ENCODE measurements at places on chromosomes 6 and 20.

DNA sequence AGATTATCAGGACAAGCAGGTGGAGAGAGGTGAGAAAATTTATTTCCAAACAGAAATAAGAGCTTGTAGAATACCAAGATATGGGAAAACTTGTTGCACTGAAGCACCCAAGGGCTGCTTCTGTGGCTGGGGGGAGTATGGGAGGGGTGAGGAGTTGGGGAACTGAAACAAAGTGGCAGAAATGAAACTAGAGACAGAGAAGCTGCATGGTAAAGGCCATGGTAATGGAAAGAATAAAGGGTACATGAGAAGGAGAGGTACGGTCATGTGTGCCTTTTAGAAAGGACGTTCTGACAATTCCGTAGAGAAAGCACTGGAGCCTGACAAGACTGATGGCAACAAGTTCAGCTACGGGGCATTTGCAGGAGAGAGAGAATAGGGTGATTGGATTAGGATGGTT lies 51.6 kb upstream of the RIN2 start:
- DNase-seq, result no peak

DNA sequence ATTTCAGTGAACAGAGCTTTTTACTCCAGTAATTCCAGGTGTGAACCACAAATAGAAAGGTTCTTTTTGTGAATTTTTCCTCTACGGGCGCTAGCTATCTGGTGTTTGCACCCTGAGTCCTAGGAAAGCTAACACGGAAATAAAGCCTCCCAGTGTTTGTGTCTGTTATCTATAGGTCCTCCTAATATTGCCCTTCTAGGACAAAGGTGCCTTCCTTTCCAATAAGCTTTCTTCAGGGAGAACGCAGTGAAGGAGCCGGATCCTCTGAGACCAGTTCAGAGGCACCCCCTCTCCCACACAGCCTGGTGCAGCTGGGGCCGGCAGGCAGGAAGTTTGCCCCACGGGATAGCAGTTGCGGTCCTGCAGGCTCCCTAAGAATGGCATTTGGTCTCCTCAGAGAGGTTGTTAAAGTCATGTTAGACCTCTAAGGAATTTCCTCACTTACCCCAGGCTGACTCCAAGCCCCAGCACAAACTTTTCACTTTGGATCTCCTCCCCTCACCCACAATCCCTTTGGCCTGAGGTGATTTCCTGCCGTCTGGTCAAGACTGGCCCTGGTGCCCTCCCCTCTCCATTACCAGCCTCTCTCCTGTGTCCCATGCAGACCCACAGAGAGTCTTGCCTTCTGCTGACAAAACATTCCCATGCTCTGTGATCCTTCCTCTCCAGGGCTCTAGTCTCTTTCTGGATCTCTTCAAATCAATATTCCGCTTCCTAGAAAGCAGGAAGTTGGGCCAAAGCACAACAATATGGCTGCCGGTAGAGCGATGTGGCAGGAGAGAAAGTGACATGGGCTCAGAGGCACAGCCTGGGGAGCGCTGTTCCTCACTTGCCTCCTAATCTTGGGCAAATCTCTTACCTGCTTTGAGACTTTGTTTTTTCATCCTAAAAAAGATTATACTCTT lies 126.0 kb downstream of the MOXD1 start:
- no peak for DNase-seq

DNA sequence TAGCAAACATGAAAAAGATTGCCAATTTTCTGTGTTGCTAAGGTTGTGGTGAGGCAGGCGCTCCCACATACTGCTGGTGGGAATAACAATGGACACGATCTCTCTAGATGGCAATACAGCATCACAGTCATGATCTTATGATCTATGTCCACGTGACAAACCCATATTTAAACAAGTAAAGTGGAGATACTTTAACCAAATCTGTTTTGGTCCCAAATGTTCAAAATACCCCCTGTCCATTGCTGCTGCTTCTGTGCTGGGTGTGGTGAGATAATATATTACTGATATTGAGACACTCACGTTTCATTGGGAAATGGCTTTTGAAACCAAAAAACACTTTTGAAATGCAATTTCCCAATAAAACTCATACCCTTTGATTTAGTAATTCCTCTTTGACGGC lies 23.0 kb downstream of the SIRPD start:
- DNase-seq, result no peak

DNA sequence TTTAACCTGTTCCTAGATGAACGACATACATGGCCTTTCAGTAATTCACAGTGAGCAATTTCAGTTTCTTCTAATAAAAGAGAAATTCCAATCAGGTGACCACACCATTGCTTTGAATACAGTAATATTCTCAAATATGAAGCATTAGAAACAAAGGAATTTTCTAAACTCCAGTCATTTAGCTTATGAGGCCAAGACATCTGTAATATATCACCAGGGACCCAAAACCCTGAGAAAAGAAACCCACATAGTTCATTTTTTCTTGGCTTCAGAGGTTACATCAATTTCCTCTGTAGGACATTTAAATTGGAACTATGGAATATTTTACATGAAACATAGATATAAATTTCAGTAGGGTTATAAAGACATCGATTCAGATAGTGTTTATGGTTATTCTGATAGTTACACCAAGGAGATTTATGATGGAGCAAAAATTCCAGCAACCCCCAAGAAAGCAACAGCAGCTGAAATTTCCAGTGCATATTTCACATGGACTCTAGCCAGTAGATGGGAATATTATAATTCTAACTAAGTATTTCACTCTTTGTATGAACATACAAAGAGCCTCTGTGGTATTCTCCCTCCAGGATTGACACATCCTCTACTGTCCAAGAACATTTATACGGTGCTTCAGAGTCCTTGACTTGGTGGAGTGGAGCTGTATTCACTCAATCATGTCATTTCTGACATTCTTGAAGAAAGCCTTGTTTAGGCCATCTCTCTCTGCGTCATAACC lies 82.9 kb downstream of the ADGRG6 start:
- DNase-seq, result no peak

DNA sequence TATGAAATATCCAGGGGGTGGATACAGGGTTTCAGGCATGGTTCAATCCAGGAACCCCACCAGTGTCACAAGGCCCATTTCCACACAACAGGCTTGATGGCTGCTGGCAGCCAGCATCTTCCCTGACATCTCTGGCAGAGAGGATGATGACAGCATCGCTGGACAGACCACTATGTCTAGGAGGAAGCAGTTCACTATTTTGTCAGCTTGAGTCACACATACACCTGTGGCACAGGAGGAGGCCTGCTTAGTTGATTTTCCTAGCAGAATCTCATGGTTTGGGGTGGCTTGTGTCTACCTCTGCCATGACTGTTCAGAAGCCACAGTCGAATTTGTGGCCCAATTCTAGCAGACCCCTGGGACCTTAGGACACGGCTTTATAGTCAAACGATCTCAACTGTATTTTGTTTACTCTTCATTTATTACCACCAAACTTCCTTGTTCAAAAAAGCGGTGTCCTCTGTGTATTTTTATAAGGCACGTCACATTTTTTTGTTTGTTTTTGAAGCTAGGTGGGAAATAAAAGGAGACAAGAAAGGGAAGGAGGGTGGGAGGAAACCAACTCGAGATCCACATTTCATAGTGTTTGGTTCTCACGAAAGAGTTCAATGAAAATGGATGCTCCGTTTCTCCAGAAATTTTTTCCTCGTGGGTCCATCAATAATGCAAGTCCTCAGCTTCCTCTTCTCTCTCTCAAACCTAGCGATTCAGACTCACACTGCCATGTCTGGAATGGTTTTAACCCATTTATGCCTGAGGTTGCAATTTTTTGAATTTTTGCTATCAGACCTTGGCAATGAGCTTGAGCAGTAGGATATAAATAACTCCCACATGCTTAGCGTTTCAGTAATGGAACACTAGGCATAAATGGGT lies 94.4 kb downstream of the TOX2 start:
- DNase-seq, result no peak

- no peak for DNase-seq
These were observed 54.6 kb downstream of the GJA10 start for GRCh38 chr6:89948876-89949275.

GRCh38 chr6:114100215-114100994 lies 129.5 kb upstream of the HDAC2 start:
- peak; percentile 25 for DNase-seq

- peak; percentile 60 for DNase-seq
These were observed 1.7 kb upstream of the GMPR start for GRCh38 chr6:16236631-16237199.

All from AG08396 (cell line).